ENCODE measurements at places on chromosomes 2 and 18. TPM values are rescaled to one million over a fixed set of nuclear protein-coding genes. Genes with fewer than 3 reads are reported as not detected.
A peak's percentile ranks its signal among the peaks of the same experiment; 100 is the strongest.

The ITGA4 gene
- total RNA-seq = under 0.01 TPM

The CDH20 gene
- total RNA-seq = not detected

The ANKRD36 gene
- 11.0 TPM for total RNA-seq

The PCARE gene
- not detected for total RNA-seq

DNA sequence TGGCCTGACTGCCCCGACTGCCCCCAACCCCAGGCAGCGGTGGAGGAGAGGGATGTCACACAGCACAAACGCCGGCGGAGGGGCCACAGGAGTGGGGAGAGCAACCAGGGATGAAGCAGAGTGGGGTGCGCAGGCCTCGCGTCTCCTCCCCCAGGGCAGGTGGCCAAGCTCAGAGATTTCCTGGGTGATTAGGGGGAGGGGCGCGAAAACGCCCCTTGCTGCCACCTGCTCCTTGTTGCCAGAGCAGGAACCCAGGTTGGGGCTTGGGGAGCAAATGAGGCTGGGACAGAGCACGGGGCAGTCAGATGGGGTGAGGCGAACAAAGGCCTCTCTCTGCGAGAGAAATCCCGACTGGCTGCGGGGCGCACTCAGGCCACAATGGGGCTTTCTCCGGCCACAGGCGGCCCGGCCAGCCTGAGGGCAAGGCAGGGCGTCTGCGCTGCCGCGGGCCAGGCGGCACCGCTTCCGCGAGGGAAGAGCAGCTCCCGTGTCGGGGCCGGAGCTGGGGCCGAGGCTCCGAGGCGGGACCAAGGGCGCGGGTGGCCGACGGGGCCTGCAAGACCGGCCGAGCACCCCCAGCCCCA, 11.5 kb downstream of the TEX44 start:
- DNase-seq = no peak

- DNase-seq = peak; percentile 93
Observed at GRCh38 chr2:219688560-219689445, 61.4 kb downstream of the SLC4A3 start.

GRCh38 chr2:24207359-24207758, 32.5 kb downstream of the FAM228A start:
- no peak for DNase-seq

- no peak for DNase-seq
Observed at GRCh38 chr2:142688856-142689605, 188.4 kb upstream of the KYNU start.

GRCh38 chr18:3279201-3280185, 17.6 kb downstream of the MYL12B start:
- DNase-seq = no peak

- DNase-seq = peak; percentile 56
Observed at GRCh38 chr2:54757500-54757899, 34.0 kb downstream of the EML6 start.

DNA sequence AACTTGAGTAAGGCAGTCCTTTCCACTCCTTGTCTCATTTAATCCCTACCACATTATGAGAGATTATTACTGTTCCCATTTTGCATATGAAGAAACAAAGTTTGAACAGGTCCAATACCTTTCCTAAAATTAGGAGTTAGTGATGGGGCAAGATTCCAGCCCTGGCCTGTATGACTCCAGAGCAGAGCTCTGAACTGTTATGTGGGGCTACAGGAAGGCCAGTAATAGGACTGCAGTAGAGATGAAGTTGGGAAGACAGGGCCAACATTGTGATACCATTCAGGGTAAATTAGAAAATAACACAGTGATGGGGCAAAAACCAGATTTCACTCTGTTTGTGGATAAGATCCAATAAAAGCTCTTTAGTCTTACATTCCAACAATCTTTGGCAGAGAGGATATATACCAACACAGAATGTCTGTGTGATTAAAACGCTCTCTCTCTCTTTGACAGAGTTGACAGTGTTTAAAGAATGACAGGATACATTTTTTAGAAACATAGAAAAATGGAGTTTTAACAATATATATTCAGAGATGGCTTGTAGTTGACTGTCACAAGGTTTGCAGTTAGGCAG, 22.7 kb downstream of the KATNAL2 start:
- DNase-seq = no peak

DNA sequence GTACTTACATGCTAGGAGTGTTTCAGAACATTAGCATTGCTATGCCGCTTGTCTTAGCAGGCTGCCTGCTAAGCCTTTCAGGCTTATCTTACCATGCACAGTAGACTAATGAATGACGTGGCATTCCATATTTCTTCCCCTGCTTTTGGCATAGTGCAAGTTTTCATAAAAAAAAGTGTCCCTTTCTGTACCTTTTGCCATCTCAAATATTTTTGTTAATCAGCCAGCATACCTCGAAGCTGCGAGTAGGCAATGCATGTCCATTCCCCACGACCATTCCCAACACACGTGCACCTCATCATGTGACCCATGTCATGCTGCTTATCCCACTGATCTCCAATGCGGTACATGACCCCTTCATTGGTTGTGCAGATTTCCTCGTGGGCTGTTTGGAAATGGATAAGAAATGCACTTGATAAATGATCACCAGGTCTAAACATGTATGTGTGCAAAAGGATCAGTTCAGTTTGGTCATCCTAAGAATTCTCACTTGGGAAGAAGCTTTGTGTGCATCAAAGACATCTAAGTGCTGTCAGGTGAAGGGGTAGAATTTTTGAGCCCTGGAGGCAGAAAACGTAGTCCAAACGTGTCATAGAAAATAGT, 13.9 kb downstream of the FN1 start:
- no peak for DNase-seq

GRCh38 chr2:137659616-137660015, 304.7 kb upstream of the HNMT start:
- DNase-seq = peak; percentile 50
